Panc1 (cell line): ENCODE measurements at places on chromosomes 5 and 9.

- no peak for DNase-seq
Measured at GRCh38 chr5:98483301-98483685, 290.2 kb upstream of the RGMB start.

DNA sequence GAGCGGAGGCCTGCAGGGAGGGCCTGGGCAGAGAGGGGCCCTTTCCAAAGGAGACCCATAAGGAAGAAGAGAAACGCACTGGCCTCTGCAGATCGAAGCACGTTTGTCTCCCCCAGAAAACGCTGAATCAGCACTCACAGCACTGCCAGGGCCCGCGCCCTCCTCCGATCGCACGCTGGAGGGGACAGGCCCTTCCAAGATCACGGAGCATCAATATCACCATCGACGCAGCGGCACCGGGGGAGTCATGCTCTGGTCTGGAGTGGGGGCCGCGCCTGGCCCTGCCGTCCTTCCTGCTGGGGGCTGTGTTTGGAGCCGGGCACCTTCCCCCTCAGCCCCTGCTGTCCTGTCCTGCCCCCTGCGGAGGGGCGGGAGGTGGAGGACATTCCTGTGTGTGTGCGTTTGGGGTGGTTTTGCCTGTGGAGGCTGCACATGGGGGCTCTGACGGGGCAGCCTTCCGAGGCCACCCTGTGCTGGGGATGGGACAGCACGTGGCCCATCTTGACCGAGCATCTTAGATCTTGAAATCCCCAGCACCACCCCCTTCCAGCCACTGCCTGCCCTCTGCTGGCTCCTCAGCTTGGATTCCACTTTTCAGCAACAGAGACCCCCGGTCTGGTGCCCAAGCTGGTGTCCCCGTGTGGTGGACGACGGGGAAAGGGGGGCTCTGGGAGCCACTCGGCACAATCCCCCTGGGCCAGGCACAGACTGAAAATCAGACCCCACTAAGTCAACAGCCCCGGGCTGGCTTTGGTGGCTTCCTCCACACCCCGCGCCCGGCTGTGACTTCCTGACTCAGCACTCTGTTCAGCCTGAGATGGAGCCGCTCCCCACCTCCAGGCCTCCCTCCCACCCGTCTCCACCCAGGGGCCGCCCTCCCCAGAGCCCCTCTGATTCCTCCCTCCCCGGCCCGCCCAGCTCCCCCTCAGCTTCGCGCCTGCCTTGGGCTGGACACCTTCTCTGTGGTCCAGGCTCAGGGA lies 8.3 kb downstream of the TMEM250 start:
- DNase-seq: no peak

DNA sequence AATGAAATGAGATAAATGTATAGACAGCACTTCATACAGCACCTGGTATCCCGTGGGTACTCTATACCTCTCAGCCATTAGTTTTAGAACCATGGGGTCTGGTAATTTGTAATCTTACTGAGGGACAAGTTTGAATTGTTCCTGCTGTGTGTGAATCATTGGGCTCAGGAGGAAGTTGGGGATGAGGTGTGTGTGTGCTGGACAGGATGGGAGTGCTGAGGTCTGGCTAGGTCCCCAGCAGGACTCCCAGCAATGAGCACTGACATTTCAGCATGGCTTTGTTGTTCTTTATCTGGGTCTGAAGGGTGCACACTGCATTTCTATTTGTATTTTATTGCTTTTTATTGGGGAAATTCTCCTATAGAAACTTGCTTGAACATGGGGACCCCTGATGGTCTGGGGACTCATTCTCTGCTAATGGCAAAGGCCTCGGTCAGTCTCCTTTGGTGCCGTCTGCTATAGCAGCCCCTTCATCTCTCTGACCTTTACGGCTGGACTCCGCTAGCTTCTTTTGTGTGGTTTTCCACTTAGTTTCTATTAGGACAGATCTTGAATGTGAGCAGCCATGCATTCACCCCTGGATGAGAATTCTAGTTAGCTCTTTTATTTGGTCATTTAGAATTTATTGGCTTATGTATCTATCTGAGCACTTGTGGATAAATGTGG lies 98.1 kb downstream of the SREK1 start:
- no peak for DNase-seq

DNA sequence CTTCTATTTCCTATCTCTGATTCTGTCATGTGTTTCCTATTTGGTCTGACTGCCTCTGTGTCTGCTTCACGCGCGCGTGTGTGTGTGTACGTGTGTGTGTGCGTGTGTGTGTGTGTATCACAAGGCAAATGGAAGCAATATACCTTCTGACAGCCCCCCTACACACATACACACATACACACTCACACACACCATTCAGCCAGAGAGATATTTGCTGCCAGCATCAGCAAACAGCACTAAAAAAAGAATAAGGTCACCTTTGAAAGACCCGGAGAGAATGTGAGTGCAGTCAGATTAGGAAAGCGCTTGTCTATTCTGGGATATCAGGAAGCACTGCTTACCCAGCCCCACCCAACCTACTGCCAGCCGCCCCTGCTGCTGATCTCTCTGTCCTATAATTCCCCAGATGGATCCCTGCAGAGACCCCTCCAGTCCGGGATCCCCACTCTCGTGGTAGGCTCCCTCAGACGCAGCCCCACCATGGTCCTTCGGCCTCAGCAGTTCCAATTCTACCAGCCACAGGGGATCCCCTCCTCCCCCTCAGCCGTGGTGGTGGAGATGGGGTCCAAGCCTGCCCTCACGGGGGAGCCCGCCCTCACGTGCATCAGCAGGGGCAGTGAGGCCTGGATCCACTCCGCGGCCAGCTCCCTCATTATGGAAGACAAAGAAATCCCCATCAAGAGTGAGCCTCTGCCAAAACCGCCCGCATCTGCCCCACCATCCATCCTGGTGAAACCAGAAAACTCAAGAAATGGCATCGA lies 45.7 kb downstream of the PLAC8L1 start:
- no peak for DNase-seq

GRCh38 chr9:117555964-117556629 lies 141.2 kb upstream of the ASTN2 start:
- peak; percentile 18 for DNase-seq

DNA sequence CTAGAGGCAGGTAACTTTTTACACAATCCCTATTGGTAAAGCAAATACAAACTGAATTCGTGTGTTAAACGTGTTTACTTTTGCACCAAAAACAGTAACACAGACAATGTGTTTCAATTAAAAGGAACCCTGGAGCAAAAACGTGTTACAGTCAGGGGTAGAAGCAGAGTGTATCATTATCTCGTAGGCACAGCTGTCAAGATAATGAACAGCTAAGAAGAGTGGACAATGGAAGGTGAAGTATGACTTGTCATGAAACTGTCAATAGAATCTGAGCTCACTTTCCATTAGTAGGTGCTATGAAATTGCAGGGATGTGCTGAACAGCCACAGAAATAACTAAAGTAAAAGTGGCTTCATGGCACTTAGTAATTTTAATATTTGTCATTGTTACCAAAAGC lies 1229.8 kb upstream of the WWC1 start:
- DNase-seq: no peak

DNA sequence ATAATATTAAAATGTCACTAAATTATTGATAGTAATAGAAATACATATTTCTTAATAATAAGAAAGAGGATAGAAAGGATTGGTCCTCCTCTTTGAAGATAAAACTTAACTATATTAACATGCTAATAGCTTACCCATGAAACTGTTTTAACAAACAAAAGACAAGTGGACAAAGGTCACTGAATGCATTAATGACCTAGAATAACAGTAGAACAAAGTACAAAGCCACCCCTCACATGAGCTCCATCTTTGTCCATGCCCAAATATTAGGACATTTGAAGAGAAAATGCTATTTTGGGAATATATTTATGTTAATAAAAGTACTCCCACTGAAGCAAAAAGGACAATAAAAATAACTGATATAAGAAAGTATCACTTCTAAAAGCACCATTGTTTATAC lies 34.1 kb upstream of the SLC22A5 start:
- no peak for DNase-seq

DNA sequence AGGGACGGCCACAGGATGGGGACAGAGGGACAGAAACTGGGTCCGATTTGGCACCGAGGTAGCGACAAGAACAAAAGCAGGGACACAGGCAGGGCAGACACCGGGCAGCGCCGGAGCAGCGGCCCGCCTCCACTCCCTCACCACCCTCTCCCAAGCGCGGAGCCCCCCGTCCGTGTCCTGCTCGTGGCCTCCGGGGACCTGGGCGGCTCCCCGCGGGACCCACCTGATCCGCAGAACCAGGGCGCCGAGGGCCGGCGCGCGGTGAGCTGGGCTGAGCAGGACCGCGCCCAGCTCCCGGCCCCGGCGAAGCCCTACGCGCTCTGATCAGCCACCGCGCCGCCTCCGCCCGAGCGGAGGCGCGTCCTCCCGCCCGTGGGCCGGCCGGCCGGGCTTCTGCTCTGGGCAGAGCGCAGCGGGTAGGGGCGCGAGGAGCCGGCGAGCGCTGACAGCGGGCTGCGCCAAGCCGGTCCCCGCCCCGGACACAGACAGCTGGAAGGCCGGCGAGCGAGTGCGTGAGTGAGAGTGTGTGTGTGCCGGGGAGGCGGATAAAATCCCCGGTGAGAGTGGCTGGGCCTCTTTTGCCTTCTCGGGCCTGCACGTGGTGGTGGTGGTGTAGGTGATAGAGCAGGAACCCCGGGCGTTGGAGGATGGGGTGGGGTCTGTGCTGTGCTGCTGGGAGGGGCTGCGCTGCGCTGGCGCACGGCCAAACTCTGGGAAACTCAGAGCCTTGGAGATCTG lies at the start of gene GGTA1:
Gene GGTA1 (minus strand): TSS at position 418 of the 738 bp plus-strand sequence. CDS start 31,922 bp downstream, outside the sequence.
- no peak for DNase-seq

DNA sequence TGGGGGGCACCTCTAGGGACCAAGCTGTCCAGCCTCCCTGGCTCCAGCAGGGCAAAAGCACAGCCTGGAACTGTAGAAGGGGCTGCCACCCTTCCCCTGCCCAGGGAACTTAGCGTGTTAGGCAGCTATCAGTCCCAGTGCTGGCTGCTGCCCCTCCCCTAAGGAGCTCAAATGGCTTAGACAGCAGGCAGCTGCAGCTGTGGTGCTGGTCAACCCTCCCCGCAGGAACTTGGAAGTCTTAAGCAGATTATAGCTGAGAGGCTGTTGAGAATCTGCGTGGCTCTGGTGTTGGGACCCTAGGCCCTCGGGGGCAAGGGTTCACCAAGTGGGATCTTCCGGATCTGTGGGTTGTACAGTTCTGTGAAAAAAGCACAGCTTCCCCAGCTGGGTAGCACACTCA lies 536.5 kb upstream of the CDH10 start:
- no peak for DNase-seq

DNA sequence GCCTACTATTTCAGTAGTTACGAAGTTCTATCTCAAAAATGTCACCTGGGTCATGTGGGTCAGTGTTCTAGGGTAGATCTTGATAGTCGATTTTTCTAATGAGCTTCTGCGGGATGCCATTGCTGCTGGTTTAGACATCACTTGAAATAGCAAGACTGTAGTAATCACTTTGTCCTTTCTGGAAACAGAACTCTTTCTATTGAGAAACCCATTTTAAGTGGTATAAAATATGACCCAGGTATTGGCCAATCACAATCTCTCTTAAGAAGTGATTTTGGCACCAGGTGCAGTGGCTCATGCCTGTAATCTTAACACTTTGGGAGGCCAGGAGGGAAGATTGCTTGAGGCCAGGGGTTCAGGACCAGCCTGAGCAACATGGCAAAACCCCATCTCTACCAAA lies 17.6 kb downstream of the ARRDC3 start:
- DNase-seq: no peak

GRCh38 chr5:176639981-176640380 lies 7.3 kb upstream of the TSPAN17 start:
- no peak for DNase-seq

GRCh38 chr9:86614871-86615849 lies 260.9 kb upstream of the TUT7 start:
- no peak for DNase-seq

- DNase-seq: no peak
Measured at GRCh38 chr9:93593144-93593658, 16.8 kb downstream of the PHF2 start.

GRCh38 chr5:6541256-6542013 lies 91.4 kb downstream of the NSUN2 start:
- DNase-seq: no peak

GRCh38 chr5:121399879-121400278 lies 451.8 kb upstream of the FTMT start:
- no peak for DNase-seq
